ENCODE measurements at places on chromosomes 1 and 21.

GRCh38 chr1:163674236-163674635 lies 352.5 kb downstream of the NUF2 start:
- no peak for DNase-seq

DNA sequence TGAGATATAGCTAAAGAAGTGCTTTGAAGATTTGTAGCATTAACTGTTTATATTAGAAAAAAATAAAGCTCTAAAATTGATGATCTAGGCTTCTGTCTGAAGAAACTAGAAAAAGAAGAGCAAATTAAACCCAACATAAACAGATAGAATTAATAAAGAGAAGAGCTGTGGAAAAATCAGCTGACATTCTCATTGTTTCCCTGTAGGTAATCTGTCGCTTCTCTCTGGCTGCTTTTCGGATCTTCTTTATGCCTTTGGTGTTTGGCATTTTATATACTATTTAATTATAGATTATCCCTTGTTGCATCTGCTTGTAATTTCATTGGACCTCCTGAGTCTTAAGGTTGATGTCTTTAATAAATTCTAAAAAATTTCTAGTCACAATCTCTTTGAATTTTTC lies 59.8 kb downstream of the MPZL1 start:
- no peak for DNase-seq

- no peak for DNase-seq
Measured at GRCh38 chr1:246283771-246284410, 223.2 kb downstream of the SMYD3 start.

GRCh38 chr21:41361053-41361785 lies 608 bp upstream of the MX2 start:
- no peak for DNase-seq

GRCh38 chr1:178579562-178579961 lies 66.7 kb downstream of the TEX35 start:
- no peak for DNase-seq

- no peak for DNase-seq
Measured at GRCh38 chr1:81029266-81029665, 771.5 kb upstream of the ADGRL2 start.

DNA sequence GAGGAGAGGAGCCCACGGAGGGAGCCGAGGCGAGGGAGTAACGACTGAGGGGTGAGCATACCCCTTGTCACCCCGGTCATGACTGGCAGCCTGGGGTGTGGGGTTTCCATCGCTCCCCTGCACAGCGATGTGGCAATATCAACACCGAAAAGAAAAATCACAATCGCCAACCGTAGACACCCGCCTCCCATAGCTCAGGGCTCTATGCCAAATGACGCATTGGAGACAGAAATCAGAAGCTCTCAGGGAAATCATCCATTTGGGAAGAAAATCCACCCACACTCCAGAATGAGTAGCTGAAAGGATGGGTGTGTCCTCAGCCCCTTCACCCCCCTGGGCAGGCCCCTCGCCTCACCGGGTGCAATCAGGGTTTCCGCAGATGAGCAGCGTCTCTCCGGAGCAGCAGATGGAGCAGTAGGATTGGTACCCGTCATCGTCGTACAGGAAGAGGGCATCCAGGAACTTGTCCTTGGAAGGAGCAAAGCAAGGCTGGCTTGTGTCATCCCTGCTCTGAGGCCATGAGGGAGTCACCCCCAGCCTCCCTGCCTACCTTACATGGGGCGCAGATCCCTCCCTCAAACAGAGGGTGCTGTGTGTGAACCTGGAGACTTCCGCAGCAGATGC lies 2.5 kb downstream of the DNMT3L start:
- DNase-seq = no peak

DNA sequence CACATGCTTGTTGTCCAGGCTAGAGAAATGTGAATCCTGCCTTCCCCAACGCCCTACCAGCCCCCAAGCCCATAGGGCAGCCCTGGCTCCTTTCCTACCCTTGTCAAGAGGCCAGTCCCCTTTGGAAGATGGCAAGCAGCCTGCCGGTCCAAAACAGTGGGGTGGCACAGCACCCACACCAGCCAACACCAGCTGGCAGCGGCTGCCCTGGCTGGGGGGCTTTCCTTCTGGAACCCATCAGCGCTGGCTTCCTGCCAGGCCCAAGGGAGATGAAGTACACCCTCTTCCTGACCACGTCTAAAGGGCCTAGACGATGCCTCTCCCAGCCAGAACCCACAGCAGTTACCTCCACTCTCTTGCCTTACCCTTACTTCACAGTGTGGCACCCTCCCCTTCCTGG lies 24.2 kb downstream of the KCNN3 start:
- no peak for DNase-seq

DNA sequence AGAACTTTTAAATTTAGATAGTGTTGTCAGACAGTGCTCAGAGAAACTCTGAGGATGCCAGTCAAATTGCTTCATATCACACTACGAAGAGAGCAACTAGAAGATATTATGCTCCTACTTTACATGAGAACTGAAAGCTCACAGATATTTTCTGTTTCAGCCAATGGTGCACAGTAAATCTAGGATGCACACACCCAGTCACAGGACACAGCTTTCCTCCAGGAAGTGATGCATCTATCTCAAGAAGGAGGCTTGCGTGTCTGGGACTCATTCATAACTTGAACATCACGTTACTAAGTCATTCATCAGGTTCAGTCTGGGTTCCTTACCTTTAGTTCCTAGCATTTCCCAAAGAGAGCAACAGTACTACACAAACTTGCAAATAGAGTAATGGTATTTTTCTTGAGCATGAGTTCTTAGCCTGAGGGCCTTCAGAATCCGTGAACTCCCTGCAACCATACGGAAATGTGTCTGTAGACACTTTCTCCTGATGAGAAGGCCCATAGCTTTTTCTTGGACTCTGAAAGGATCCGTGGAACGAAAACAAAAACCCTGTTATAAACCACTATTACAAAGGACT lies 12.2 kb downstream of the ZNF697 start:
- DNase-seq = no peak

Measured in stimulated activated CD4-positive, alpha-beta T cell treated with anti-CD3 and anti-CD28 coated beads, Interleukin-2, amount 100 ng/mL, for 4 hours (primary cell).